ENCODE measurements at places on chromosomes 16 and 17.

- no peak for DNase-seq
Measured at GRCh38 chr17:50601823-50602375, 32.8 kb upstream of the ABCC3 start.

DNA sequence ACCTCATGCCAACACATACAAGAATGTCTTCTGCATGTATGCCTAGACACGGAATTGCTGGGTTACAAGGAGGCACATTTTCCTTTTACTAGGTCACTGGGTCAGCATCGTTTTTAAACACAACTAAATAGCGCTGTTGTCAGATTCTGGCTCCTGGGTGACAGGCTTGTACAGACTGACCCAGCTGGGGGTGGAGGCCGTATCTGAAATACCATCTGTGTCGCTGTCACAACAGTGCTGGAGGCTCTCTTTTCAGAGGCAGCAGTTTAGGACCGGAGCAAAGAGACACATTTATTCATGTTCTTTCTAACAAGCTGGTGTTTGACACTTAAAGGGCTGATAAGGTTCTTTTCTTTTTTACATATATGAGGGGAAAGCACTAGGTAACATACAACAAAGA is 403.0 kb upstream of the ASIC2 start:
- no peak for DNase-seq

- DNase-seq = no peak
Measured at GRCh38 chr16:78593352-78593751, 493.9 kb downstream of the WWOX start.

DNA sequence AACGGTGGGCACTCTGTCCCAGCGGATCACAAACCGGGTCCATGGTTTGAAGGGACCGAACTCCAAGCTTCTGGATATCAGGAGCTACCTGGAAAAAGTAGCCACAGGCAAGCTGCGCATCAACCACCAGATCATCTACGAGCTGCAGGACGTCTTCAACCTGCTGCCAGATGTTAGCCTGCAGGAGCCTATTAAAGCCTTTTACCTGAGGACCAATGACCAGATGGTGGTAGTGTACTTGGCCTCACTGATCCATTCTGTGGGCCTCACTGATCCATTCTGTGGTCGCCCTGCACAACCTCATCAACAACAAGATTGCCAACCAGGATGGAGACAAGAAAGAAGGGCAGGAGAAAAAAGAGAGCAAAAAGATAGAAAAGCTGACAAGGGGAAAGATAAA is 6.3 kb upstream of the CEP112 start:
- no peak for DNase-seq

GRCh38 chr16:78244131-78244895 is 144.9 kb downstream of the WWOX start:
- no peak for DNase-seq

DNA sequence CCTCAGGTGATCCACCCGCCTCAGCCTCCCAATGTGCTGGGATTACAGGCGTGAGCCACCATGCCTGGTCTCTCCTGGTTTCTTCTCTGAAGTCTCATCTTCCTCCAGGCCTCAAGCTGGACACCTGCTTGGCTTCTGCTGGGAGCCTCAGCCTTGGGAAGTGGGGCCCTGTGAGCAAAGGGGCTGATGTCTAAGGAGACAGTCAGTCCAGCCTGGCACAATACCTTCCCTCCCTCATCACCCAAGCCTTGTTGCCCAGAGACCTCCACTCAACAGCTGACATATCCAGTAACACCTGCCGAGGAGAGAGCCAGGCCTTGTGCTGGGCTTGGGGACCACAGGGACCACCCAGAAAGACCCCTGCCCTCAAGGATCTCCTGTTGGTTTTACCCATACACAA is 251.6 kb downstream of the GSG1L start:
- DNase-seq = no peak

DNA sequence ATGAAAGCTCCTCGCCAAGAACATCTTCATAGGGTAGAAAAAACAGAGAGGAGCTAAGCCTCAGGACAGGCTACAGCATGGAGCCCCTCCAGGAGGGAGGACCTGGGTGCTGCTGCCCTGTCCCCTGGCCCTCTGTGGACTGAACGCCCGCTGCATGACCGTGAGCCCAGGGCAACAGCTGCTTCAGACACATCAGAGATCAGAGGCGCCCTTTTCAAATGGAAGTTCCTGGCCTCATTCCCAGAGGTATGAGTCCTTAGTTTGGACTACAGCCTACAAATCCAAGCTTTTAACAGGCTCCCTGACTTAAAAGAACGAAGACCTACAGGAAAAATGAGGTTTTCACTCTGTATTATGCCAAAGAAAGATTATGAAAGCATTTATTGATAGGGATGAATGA is 48.5 kb downstream of the ZNF18 start:
- DNase-seq = peak; percentile 10

- DNase-seq = no peak
Measured at GRCh38 chr17:45341533-45342158, 24.8 kb upstream of the MAP3K14 start.

GRCh38 chr16:16120044-16120381 is 103.3 kb downstream of the ABCC6 start:
- no peak for DNase-seq

DNA sequence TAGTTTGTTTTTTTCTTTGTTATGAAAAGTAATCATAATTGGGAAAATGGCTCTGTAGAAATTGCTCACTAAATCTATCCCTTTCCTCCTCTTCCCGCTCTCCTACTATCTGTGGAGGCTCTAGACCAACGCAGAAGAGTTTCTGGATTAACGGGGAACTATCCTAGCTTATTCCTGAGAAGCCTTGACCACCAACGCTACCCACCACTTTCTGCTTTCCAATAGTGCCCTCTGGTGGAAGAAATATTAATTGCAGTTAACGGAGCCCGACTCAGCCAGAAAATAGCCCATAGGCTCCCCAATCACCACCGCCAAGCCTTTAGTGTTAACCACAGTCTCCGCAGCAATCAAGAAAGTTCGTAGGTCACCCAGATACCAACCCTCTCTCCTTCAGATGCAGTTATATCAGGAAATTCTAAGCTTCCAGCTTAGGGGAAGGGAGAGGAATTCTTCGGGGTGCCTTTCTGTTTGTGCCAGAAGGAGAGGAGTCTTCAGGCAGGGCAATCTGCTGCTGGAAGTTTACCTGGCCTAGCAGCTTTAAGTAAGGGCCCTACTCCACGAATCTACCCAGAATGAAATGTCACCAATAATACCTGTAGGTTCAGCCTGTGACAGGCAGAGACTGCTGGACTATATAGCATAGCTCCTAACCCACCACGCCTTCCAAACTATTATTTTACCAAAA is 23.0 kb upstream of the NSRP1 start:
- DNase-seq = peak; percentile 66

GRCh38 chr17:17356931-17357270 is 53.7 kb downstream of the NT5M start:
- DNase-seq = no peak

DNA sequence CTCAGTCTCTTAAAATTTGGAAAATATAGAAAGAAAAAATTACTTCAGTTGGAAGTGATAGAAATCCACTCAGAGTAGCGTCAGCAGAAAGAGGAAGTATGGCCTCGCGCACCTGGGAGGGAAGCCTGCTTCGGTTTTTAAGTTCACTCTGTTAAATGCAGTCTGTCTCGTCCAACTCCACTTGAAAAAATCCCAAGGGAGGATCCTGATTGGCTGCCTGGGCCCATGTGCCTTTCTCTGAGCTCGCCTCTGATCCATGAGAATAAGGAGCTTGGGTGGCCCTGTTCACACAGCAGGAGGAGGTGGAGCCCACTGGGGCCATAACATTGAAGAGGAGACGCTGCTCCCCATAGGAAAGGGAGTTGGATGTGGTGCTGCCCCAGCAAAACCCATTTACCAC is 40.7 kb downstream of the DNAJA2 start:
- no peak for DNase-seq

DNA sequence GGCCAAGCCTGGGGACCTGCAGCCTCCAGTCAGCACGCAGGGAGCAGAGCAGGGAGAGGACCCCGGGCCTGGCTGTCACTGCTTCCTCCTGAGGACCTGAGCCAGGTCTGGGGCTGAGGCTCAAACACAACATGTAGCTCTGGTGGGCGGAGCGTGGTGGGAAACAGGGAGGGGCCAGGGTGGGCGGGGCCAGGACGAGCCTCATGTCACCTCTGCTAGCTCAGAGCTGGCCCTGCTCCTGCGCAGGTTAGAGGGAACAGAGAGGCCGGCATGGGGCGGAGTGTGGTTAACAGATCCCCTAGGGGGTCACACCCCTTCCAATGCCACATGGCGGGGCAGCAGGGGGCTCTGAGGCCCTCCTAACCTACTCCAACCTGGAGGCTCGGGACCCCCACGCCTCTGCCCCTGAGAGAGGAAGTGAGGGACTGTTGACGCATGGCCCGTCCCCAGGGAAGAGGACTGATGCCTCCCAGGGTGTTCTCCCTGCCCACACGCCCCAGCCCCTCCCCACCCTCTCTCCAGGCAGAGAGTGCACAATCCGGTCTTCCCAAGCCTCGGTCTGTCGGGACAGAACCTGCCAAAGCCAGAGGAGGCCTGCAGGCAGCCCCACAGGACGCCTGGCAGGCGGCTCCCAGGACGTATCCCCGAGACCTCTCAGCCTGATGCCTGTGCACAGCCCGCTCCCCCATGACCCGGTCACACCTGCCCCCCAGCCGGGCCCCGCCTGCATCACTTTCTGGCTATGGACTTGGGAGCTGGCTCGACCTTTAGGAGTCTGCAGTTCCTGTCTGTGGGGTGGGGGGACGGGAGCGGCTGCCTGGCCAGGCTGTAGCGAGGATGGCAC is 15.2 kb downstream of the PIEZO1 start:
- no peak for DNase-seq

- DNase-seq = no peak
Measured at GRCh38 chr16:1050516-1050915, 22.0 kb upstream of the SSTR5 start.

- peak; percentile 7 for DNase-seq
Measured at GRCh38 chr16:3431779-3432219, 11.5 kb downstream of the ZNF597 start.

DNA sequence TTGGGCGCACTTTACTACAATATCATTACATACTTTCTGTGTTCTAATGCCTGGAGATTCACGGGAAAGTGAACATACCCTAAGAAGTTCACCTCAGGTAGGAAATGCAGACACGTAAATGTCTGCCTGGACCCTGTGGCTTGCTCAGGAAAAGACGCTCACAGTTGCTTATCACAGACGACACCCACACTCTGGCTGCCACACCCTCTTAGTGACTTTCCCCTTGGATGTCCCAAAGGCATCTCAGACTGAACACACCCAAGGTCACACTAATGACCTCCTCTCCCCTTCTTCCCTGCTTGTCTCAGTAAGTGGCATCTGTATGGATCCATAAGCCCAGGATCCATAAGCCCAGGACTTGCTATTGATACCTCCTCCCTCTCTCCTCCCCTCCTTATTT is 32.6 kb downstream of the CDRT15 start:
- DNase-seq = no peak

- no peak for DNase-seq
Measured at GRCh38 chr17:14225254-14225980, 11.2 kb downstream of the CDRT15 start.

- DNase-seq = no peak
Measured at GRCh38 chr17:67718325-67718941, 697 bp downstream of the NOL11 start.

- no peak for DNase-seq
Measured at GRCh38 chr17:8837563-8838075, 29.9 kb downstream of the PIK3R6 start.

- no peak for DNase-seq
Measured at GRCh38 chr16:71572497-71573116, 4.3 kb downstream of the TAT start.

DNA sequence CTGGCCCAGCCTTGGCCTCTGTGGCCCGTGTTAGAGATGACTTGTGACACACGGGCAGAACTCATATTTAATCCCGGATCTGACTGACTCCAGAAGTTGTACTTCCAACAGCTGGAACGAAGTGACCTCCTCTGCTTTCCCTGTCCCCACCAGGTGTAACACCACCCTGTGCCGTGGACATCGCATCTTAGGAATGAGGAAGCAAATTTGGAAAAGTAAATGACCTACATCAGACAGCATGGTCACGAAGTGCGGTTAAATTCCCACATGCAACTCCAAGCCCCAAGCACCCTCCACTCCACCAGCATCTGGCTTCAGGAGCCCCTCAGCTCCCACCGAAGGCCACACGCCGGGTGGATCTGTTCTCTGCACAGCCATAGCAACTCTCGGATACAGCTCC is 2.9 kb downstream of the TK1 start:
- no peak for DNase-seq

Data from right lung (tissue), 10 donors.